ENCODE measurements at places on chromosomes 2 and 18.

- DNase-seq = no peak
These were observed 42.4 kb downstream of the PSMG2 start for GRCh38 chr18:12745095-12745795.

GRCh38 chr2:79835911-79836310 is 323.1 kb downstream of the CTNNA2 start:
- DNase-seq = no peak

DNA sequence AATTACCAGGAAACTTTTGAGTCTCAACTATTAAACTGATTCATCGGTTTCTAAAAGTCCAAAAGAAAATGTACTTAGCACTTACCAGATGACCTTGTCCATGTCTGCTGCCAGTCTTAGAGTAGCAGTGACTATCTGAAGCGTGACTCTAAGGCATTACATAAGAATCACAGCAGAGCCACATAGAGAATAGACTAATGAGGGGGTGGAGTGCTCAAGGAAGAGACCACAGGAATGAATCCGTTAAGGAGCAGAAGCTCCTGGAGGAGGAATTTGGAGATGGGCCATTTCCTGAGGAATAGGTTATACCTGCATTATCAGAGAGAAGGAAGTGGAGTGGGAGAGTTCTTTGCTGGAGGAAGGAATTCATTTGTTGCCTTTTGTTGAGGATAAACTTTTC is 116.0 kb downstream of the MAP3K20 start:
- no peak for DNase-seq

DNA sequence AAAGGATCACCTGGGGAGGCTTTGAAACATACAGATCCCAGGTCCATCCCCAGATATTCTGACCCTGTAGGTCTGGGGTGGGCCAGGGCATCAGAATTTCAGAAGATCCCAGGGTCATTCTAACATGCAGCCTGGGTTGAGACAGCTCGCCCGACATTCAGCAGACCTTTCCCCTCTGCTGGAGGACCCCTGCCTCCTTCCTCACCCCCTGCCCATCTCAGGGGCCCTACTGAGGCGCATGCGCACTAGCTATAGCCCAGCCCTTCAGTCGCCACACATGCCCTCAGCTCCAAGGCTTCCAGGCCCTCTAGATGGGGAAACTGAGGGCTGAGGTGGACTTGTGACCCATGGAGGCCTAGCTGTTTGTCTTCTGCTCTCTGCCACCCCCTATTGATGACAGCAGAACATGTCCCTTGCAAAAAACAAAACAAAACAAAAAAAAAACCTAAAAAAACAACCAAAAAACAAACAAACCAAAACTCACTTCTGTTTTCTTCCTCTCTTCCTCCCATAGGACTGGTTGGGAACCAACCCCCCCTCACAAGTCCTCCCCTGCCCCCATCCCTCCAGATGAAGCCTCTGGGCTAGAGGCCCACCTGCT is 91.3 kb downstream of the ZBTB7C start:
- DNase-seq = no peak

DNA sequence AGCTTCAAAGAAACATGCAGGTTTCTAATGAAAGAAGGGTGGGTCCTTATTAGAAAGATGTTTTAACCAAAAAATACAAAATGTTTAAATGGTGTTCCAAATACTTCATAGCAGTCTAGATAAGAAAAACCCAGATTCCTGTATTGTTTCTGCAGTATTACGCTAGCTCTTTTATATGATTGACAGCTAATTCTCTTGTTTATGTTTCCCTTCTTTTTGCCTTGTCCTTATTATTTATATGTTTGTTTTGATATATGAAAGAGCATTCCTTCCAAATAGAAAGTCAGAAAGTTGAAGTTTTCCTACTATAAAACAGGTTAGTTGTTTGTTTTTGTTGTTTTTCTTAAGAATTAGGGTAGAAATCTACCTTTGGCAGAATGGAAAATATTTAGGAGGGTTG is 41.1 kb upstream of the PNPT1 start:
- DNase-seq = no peak
